ENCODE measurements at places on chromosomes 6 and 20.
A peak's percentile ranks its signal among the peaks of the same experiment; 100 is the strongest.

DNA sequence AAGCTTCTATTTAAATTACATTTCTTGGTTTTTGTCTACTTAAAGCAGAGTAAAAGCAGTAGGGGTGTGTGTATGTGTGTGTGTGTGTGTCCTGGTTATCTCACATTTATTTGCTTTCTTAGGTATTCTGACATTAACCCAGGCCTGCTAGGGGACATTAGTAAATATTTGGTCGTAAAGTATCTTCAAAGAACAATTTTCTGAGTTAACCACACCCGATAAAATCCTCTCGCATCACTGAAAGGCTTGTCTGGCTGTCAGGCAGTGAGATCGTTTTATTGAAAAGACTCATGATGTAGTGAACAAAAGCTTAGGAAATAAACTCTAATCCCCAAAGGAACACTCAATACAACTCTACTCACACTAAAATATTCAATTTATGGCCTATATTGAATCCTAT, 77.9 kb downstream of the ZNF217 start:
- no peak for DNase-seq

DNA sequence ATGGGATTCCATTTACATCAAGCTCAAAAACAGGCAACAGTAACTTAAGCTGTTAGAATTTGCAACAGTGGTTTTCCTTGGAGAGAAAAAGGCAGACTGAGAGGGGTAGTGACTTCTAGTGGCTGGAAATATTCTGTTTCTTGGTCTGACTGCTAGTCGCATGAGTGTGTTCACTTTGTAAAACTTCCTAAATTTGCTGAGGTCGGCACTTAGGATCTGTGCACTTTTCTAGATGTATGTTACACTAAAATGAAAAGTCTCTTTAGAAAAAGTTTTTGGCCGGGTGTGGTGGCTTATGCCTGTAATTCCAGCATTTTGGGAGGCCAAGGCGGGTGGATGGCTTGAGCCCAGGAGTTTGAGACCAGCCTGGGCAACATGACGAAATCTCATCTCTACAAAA, 18.7 kb downstream of the OVOL2 start:
- DNase-seq, result no peak

DNA sequence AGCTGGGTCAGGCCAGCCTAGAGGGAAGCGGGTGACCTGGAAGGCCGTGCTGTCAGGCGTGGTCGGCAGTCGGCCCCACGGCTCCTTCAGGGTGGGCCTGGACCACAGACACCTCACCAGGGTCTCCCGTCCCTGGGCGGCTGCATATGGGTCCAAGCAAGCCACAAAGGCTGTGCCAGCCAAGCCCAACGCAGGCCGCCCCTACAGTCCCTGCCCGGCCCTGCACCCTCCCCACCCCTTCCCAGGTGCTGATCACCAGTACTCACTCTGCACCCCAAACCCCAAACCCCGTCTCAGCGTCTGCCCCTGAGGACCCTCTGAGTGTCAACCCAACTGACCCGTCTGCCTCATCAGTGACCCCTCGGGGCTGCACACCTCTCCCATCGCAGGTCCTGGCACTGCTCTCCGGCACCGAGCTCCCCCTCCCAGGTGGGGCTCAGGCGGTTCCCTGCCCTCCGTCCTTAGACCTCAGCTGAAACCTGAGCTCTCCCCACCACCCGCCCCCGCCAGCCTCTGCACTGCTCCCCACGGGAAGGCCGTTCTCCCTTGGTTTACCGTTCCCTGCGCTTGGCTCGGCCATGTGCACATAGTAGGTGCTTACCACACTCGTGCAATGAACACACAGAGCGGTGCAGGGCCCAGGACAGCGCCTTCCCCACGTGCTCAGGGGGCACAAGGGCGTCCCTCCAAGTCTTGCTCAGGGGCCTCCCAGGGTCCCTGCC, 1.5 kb upstream of the PPDPF start:
- peak; percentile 29 for DNase-seq

DNA sequence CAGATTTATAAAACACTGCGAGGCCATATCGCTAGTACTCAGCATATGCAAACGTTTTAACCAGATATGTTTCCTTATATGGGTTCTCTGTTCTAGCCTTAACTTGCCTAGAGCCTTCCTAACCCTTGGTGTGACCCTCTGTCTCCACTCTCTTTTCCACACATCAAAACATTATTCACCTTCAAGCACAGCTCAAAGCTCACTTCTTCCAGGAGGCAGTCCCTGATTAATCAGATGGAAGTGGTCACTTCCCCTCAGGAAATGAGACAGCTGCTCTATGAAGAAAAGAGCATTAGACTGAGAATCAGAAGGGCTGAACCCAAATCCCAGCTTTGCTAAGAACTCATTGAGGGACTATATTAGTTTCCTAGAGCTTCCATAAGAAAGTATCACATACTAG, 39.8 kb upstream of the SLC17A4 start:
- DNase-seq, result no peak

- DNase-seq, result no peak
Measured at GRCh38 chr20:44596876-44597275, 14.5 kb downstream of the PKIG start.

GRCh38 chr20:1489764-1490436, 1.3 kb downstream of the SIRPB2 start:
- no peak for DNase-seq

GRCh38 chr20:40255365-40255764, 433.7 kb downstream of the MAFB start:
- no peak for DNase-seq

DNA sequence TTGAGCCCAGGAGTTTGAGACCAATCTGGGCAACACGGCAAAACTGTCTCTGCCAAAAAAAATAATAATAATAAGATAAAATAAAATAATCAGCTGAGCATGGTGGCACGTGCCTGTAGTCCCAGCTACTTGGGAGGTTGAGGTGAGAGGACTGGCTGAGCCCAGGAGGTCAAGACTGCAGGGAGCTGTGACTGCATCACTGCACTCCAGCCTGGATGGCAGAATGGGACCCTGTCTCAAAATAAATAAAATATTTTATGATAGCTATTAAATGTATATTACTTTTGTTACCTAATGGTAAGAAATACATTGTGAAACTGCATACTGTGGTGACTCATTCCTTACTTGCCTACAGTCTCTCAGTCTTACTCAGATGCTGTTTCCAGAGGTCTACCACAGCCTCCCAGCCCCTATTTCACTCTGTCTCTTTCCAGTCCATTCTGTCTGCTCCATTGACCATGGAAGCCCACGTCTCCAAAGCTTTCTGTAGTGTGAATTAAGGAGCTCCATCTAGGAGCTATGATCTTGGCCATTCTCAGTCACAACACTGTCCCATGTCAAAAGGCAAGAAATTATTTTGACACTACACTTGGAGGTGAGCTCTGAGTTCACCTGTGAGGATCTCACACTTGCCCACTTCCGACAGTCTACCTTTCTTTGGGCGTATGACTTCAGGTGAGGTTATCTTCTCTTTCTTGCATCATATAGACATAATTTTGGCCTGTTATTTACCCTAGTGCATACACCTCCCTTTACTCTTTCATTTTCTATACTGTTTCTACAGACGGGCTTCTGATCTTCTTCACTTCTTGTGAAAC, 22.4 kb upstream of the SNX9 start:
- peak; percentile 64 for DNase-seq

DNA sequence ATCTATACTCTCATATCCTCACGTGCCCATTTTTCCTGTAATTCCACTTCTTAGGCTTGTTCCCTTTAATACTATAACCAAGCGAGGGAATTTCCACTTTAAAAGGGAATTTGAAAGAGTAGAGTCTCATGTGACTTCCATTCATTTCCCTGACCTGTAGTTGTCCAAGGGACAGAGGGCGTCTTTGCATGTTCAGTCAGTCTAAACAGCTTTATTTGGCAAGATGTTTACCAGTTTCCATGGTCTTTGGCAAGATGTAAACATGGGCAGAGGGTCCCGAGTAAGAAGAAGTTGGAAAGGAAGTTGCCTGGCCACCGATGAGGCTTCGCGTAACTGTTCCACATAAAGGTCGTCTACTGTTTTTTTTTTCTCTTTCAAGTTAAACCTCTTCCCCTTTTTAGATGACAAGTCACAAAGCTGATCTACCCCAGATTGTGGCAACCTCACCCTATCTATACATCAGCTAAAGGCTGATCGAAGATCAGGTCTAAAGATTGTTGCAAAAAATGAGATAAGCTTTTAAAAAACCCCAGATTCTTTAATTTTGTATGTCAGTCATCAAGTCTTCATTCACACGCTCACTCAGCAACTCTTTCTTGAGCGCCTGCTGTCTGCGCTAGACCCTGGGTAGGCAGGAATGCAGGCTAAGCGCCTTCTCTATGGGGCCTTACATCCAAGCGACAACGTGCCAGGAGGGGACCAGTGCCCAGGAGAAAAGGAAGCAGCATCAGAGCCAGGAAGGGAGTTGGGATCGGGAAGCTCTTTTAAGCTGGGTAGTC, 31.7 kb upstream of the CCR6 start:
- no peak for DNase-seq

- DNase-seq, result no peak
Measured at GRCh38 chr20:15257569-15257870, 920.1 kb upstream of the FLRT3 start.

GRCh38 chr6:36071281-36071680, 43.7 kb downstream of the MAPK14 start:
- DNase-seq, result no peak

- no peak for DNase-seq
Measured at GRCh38 chr6:16854986-16855385, 93.7 kb upstream of the ATXN1 start.

DNA sequence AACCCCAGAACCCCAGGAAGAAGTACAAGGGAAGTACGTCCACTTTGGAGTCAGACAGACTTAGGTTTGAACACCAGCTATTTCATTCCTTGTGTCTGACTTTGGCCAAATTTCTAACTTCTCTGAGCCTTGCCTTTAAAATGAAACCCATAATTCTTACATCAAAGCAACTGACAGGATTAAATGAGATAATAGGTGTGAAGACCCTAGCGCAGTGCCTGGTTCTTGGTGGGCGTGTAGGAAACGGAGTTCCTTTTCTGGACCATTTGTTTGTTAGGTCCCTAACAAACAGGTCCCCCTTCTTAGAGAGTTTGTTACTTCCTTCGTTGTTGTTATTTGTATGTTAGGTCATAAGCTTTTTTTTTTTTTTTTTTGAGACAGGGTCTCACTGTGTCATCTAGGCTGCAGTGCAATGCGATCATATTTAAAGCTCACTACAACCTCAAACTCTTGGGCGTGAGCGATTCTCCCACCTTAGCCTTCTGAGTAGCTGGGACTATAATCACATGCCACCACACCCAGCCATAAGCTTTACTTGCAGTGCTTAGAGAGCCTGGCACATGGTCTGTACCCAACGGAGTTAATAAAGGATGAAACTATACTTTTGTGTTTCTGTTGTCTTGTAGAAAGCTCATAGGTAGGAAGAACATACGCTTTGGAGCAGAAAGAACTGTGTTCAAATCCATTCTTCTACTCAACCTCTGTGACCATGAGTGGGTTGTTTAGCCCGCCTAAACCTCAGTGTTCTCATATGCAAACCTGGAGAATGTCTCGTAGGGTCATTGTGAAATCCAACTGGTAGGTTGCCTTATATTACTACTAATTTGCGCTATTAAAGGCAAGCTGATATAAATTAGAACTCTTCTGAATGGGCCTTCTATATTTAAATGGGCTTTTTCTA, 21.8 kb upstream of the MROH8 start:
- no peak for DNase-seq

DNA sequence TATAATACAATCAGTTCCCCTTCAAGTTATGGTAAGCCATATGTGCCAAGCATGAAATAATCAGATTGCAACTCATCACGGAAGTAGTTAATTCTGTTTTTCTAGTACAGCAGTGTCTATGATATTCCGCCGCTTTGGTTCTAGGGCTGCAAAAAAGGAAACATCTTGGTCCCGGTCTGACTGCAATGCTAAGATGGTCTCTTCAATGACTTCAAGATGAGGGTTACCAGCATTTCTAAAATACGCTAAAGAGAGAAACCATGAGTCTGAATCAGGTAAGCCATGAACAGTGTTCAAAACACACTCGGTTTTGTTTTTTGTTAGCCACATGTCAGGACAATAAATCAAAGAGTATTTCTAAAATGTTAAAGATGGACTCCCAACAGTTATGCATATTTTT, 3.2 kb upstream of the ANKRD60 start:
- no peak for DNase-seq

DNA sequence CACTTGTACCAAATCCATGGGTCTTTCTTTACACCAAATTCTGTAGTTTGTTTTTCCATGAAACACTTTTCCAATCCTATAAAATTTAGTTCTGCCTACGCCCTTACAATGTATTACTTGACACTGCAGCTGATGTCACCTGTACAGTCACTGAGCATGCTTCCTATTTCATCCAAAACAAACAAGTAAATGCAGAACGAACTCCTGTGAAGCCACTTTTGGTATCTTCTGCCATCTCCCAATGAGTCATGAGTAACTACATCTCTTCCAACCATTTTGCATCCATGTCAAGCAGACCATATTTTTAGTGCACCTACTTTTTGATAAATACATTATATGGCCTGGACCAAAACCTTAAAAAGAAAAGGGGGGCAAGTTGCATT, 42.4 kb downstream of the HDDC2 start:
- DNase-seq, result no peak

DNA sequence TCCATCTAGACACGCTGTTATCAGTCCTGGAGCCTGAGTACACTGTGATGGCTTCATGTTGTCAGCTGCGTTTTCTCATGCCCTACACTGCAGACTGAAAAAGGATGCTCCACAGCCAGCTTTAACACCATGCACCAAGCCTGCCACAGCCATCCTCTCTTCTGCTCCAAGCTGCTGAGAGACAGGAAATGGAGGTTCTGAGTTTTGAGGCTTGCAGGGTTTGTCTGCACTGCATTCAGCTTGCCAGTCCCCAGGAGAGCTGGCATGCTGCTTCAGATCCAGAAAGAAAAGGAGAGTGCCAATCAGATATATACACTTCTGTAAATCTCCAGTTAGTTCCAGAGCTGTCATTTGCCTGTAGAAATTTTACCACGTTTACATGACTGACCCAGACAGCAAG, 550.7 kb upstream of the FLRT3 start:
- no peak for DNase-seq

DNA sequence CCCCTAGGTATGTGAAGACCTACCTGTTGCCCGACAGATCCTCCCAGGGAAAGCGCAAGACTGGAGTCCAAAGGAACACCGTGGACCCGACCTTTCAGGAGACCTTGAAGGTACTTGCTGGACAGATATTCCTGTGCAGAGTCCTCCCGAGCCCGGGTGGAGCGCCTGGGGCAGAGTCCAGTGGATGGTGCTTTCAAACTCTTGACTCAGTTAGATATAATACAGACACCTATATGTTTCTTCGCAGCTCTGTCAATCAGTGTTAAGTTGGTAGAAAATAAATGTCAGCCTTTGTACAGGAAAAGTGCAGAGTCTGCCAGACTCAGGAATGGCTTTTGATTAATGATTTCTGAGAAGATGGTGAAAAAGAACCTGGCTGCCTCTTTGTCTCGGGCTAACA, 67.2 kb downstream of the EZR start:
- no peak for DNase-seq

DNA sequence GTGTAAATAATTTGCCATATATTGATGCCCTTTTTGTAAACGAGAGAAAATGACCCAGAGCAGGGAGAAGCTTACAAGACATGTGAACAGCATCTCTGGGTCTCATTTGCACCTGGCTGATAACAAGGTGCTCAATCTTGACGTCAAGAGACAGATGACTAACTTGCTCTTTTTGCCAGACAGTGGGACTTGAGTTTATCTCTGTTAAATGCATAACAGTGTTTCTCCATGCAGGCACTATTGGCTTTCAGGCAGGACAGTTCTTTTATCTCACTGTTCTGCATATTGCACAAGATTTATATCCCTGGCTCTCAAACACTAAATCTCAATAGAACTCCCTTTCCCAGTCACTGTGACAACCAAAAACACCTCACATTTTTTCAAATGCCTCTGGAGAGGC, 56.4 kb downstream of the RFX6 start:
- no peak for DNase-seq

All from activated T-cell treated with anti-CD3 and anti-CD28 coated beads, Interleukin-2, amount 50 U/mL, for 24 hours (primary cell).